ENCODE measurements at places on chromosomes 4 and X.
A peak's percentile ranks its signal among the peaks of the same experiment; 100 is the strongest.

GRCh38 chr4:75729836-75730235 lies 5.5 kb downstream of the USO1 start:
- DNase-seq = no peak

GRCh38 chrX:19283597-19284339 lies 60.0 kb upstream of the PDHA1 start:
- no peak for DNase-seq

GRCh38 chr4:125483278-125483677 lies 168.5 kb downstream of the FAT4 start:
- DNase-seq = peak; percentile 69

DNA sequence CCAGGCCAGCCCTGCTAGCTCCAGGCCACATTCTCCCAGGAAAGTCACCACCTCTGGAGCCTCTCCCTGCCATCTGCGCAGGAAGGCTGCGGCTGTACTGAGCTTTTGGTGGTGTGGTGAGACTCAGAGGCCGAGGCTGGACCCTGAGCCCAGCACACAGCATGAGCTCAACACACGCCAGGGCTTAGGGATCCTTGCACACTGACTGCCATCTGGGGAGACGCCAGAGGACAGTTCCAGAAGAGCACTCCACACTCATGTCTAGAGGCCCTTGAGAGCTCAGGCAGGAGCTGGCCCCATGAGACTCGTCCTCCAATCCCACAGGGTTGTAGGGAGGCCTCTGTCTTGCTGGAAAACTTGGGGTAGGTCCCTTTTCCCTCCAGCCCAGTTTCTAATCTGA lies 40.6 kb downstream of the ABLIM2 start:
- no peak for DNase-seq

DNA sequence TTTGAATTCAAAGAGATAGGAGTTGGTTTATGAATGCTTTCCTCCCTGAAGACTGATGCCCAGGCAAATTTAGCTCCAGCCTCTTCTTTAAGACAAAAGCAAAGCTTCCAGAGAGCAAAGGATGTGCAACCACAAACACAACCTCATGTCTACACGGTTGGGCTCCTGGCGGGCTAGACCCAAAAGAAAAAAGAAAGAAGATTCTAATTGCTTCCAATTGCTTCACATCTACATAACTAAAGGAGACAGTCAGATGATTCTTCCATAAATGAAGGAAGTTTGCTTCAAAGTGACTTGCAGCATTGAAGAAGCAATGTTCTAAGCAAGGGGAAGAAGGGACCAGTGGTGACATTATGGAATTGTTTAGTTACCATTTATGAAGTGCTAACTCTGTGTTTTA lies 1603.0 kb upstream of the TENM3 start:
- no peak for DNase-seq

DNA sequence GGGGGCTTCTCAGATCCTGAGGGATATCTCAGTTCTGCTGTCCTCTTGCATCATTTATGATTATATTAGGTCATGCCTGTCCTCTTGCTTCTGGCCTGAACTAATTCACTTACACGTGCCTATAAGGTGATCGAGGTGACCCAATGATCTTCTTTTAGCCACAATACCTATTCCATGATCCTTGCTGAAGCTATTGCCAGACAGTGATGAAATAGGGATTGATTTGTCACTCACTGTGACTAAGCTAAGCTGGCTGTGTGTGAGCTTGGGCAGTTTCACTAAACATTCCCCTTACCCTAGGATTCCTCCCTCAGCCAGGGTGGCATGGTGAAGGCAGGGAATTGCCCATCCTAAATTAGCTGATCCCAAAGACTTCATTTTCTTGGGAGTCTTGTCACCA lies 19.0 kb downstream of the HADH start:
- DNase-seq = peak; percentile 79

GRCh38 chr4:4446434-4446833 lies 59.5 kb downstream of the NSG1 start:
- peak; percentile 21 for DNase-seq

GRCh38 chrX:9966775-9967408 lies at the start of gene CLDN34:
Gene CLDN34, plus strand, starts transcription at chrX:9967358. Its CDS starts 0 bp downstream, at chrX:9967358.
- DNase-seq = no peak

DNA sequence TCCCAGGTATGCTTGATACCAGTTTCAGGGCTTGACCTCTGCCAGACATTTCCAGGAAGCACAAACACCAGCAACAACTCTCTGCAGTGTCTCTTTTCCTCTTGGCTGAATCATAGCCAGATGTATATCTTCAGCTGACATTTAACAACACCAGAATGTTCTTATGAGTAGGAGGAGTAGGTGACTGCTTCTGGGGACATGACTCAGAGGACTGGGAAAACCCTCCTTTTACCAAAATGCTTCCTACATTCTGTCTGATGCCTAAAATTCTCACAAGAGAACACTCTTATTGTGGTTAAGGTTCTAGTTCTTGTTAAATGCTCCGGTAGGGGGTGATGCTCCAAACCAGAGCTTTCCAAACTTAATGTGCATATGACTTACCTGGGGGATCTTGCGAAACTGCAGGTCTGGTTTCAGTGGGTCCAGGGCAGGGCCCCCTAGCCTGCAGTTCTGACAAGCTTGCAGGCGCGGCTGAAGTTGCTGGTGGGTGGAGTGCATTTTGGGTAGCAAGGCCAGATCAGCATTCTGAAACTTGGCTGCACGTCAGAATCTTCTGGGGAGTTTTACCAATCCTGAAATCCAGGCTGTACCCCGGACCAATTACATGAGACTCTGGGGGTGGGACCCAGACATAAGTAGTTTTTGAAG lies 329.3 kb upstream of the RPS6KA3 start:
- DNase-seq = peak; percentile 29

DNA sequence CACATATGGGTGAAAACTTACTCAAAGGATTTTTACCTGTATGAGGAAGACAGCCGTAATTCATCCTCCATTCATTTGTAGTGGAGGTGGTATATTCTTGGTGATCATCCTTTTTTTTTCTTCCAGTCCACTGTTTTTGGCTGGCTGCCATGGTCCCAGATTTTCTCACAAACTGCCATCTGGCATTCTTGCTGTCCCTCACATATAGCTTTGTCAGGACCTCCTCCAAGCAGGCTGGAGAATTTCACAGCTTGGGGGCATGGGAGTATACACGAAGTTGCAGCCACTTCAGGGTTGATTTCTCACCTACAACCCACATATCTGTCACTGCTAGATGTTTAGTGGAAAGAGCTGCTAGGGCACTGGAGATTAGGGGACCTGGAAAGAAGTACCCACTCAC lies 401.0 kb downstream of the IL1RAPL1 start:
- no peak for DNase-seq

DNA sequence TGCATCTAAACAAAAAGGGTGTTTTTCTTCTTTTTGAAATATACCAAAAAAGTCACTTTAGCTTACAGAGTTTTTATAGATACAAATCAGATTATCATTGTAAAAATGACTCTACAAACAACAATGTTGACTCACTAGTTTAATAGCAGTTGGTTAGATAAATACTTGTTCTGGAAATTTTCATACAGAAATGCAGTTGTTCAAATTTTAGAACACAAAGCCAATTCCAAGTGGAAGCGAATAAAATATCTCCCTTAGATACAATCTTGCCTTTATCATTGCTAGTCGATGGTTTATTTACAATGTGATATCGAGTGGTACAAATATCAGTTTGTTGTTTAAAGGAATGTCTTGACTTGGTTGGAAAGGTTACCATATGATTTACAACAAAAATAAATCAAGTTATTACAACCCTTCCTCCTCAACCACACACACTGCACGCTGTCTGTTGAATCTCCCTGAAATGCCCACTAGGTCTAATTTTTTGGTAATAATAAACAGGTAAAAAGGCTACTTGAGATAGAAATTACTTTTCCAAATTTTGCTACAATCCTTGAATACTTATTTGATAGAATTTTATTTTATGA lies 114.8 kb downstream of the CDS1 start:
- DNase-seq = no peak

GRCh38 chr4:159269956-159270355 lies 167.1 kb downstream of the RAPGEF2 start:
- no peak for DNase-seq

GRCh38 chr4:181957088-181957487 lies 286.1 kb upstream of the TENM3 start:
- DNase-seq = peak; percentile 98

DNA sequence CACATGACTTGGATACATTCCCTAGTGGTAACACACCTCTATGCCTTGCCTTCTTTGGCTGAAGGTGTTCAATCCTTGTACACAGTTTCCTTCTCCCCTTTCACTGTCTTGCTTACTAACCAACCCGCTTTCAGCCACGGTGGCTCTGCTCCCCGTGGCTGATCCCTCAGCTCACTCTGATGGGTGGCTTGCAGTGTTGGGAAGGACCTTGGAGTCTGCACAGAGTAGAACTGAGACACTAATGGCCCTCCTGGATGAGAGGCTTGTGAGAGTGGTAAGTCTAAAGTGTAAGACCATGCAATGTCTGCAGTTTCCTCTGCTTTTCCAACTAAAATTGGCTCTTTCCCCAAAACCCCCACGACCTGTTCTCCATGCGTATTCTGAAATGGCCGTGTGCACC lies 46.0 kb upstream of the GNPDA2 start:
- no peak for DNase-seq

DNA sequence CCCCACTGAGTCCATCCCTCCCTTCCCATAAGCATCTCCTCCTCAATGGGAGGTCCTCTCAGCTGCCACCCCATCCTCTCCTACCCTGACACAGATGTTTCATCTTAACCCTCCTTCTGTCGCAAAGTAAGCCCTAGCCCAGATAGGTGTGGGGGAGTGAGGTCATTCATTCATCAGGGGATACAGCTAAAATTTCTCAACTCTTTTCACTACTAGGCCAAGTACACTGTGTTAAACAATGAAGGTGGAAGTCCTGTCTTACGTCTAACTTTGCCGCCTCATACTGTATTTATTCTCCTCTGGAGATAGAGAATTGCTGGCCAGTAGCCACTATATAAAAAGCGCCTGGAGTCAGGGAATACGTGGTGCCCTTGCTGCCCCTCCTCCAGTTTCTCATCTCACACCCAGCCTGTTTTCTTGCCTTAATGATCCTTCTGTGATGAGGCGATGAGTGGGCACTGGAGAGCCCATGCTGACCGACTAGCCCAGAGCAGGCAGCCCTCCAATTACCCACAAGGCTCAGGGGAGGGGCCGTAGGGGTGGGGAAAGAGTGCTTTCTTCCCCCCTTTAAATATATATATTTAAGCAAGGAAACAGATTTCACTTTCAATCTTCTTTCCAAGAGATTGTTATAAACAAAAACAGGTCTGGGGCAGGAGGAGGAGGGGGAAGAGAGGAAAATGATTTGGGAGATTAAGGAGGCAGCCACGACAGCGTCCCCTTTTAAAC lies 149.5 kb downstream of the PJA1 start:
- DNase-seq = no peak

DNA sequence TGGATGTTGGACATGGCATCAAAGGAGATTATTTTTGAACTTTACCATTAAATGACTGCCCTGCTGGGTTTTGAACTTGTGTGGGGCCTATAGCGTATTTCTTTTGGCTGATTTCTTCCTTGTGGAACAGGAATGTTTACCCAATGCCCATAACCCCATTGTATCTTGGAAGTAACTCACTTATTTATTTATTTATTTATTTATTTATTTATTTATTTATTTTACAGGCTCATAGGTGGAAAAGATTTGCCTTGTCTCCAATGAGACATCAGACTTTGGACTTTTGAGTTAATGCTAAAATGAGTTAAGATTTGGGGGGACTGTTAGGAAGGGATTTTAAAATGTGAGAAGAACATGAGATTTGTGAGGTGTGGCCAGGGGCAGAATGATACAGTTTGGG lies 273.1 kb downstream of the SLITRK2 start:
- no peak for DNase-seq

DNA sequence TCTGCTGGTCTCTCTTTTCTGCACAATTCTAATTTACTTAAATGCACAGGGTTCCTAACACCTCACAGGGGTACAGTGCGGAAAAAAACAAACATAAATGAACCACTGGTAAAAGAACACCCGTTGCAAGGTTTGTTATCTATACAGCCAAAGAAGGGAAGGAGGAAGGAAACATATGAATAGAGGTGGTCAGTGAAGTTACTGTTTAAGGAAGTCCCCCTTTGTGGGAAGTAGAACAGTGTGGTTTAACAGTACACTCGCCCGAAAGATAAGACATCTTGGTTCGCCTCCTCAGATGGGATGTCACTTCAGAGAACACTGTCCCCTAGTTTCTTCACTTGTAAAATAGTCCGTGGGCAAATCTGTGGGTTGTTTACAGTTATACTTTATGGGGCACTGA lies 57.5 kb downstream of the TEC start:
- DNase-seq = no peak

- peak; percentile 5 for DNase-seq
Observed at GRCh38 chrX:54785901-54786300, 12.2 kb downstream of the ITIH6 start.

- DNase-seq = no peak
Observed at GRCh38 chrX:116427978-116428377, 8.4 kb upstream of the SLC6A14 start.

DNA sequence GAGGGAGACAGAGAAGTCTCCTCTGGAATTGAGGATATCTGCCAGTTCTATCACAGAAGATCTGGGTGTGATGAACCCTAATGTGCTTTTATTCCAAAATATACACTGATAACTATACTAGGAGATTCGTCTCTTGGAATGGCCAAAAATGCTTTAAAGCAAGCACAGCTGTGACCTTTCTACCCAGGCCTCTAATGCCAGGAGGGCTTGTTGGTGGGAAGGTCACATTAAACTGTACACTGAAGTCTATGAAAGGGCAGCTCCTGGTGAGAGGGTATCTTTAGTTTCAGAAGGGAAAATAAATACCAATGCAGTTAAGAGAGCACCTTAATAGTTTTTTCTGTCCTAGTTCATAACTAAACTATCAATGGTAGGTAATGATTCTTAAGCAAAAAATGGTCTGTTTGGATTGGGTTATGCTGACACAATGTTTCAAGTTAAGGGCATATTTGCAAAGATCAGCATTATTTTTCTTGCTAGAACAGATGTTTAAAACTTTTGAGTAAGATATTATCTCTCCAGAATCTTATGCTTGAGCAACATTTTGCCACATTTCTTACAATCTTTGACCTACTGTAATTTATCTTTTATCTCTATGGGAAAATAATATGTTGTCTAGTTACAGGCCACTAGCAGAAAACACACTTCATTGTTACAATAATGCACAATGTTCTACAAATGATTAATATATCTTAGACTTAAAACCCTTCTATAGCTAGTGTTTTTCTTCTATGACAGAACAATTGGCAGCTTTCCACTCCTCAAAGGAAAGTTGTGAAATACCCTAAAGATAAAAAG lies 59.6 kb downstream of the SEC24D start:
- peak; percentile 74 for DNase-seq

DNA sequence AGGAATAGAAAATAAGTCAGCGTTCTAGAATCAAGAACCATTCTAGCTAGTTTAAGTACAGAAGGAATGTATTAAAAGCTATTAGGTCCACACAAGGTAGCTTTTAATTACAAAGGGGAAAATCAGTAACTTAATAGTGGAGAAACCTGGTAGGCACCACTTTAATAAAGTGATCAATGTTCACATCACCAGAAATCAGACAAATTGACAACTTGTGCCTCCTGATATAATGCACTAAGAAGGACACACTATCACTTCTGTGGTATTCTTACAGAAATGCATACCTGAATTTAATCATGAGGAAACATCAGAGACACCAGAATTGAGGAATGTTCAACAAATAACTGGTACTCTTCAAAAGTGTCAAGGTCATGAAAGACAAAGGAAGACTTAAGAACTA lies 54.9 kb downstream of the NYX start:
- DNase-seq = no peak

- no peak for DNase-seq
Observed at GRCh38 chr4:69536980-69537379, 41.3 kb upstream of the UGT2B4 start.

GRCh38 chr4:137664046-137664387 lies 131.7 kb upstream of the PCDH18 start:
- DNase-seq = peak; percentile 96

Data from fibroblast of skin of scalp (primary cell).